ENCODE measurements at places on chromosomes 2 and 18. TPM values are rescaled to one million over a fixed set of nuclear protein-coding genes. Genes with fewer than 3 reads are reported as not detected.
A peak's percentile ranks its signal among the peaks of the same experiment; 100 is the strongest.

- peak overlapping the region; percentile 37 for H3K27ac ChIP-seq
- no peaks in the 10 kb centered on the region for H3K27me3 ChIP-seq
- H3K4me1 ChIP-seq, result no peaks in the 10 kb centered on the region
- no peaks in the 10 kb centered on the region for H3K36me3 ChIP-seq
- DNase-seq, result no peak
- peak overlapping the region; percentile 37 for H3K4me3 ChIP-seq
Measured at GRCh38 chr2:25204190-25204838, 35.9 kb upstream of the POMC start.

Gene SETBP1
- total RNA-seq, result 17.5 TPM

DNA sequence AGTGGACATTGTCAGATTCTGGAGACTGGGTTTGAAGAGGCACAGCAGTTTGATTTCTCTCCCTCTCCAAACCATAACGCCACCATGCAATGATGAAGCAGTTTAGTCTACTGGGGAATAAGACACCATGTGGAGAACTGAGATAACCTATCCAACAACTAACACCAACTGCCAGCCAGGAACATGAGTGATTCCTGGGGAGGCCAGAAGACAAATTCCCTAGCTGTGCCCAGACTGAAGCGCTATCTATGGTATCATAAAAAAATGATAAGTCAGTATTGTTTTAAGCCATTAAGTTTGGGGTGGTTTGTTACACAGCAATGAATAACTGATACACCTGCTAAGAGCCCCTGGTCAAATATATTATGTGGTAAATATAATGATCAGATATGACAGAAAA, 129.3 kb downstream of the EXOC6B start:
- H3K27me3 ChIP-seq, result no peaks in the 10 kb centered on the region
- DNase-seq, result no peak
- peaks cover 19% of the 10 kb centered on the region for H3K4me1 ChIP-seq
- H3K4me3 ChIP-seq, result no peak overlapping the region

- DNase-seq, result no peak
- no peak overlapping the region for H3K4me3 ChIP-seq
- H3K4me1 ChIP-seq, result no peaks in the 10 kb centered on the region
- no peaks in the 10 kb centered on the region for H3K36me3 ChIP-seq
- no peaks in the 10 kb centered on the region for H3K27me3 ChIP-seq
- no peak overlapping the region for H3K27ac ChIP-seq
Measured at GRCh38 chr2:120376101-120376500, 30.2 kb downstream of the INHBB start.

Gene GAREM2
- 0.11 TPM for total RNA-seq

- DNase-seq, result no peak
- no peaks in the 10 kb centered on the region for H3K4me1 ChIP-seq
- no peak overlapping the region for H3K27ac ChIP-seq
- H3K4me3 ChIP-seq, result no peak overlapping the region
Measured at GRCh38 chr18:39403121-39403520, 1837.5 kb upstream of the CELF4 start.
